ENCODE measurements at places on chromosomes 13 and 19.

- DNase-seq: no peak
These were observed 3.3 kb downstream of the ZIM3 start for GRCh38 chr19:57141699-57142098.

- no peak for DNase-seq
These were observed 2.7 kb upstream of the HPN start for GRCh38 chr19:35038623-35039512.

DNA sequence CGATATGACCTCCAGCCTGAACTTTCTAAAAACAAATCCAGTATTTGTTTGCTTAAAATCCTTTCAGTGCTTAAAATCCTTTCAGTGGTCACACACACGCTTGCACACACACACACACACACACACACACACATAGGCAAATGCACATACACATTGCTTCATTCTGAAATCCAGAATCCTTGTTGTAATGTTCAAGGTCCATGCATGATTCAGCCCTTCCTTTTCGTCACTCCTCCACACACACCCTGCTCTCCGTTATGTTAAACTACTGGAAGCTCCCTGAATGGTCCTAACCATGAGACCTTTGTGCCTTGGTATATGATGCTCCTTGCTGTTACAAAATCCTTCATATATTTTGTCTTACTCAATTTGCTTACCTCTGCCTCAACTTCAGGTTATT lies 44.9 kb downstream of the SERTM1 start:
- no peak for DNase-seq

- no peak for DNase-seq
These were observed 279.3 kb downstream of the RBM26 start for GRCh38 chr13:79126706-79127105.

DNA sequence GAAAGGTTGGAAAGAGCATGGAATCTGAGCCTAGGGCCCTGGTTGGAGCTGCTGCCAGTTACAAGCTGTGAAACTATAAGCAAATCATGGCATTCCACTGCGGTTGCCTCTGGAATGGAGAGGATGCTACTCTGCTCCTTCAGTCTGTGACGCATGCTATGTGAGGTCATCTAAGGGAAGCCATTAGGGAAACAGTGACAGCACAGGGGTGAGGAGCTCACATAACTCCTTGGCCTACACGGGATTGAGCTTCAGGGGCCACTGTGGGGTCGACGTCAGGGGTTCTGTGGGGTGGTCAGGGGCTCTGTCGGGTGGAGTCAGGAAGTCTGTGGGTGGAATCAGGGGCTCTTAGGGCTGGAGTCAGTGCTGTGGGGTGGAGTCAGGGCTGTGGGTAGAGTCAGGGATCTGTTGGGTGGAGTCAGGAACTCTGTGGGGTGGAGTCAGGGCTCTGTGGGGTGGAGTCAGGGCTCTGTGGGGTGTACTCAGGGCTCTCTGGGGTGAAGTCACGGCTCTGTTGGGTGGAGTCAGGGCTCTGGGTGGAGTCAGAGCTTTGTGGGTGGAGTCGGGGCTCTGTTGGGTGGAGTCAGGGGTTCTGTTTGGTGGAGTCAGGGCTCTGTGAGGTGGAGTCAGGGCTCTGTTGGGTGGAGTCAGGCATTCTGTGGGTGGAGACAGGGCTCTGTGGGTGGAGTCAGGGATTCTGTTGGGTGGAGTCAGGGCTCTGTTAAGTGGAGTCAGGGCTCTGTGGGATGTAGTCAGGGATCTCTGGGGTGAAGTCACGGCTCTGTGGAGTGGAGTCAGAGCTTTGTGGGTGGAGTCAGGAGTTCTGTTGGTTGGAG lies 35.8 kb upstream of the MEDAG start:
- DNase-seq: peak; percentile 51

DNA sequence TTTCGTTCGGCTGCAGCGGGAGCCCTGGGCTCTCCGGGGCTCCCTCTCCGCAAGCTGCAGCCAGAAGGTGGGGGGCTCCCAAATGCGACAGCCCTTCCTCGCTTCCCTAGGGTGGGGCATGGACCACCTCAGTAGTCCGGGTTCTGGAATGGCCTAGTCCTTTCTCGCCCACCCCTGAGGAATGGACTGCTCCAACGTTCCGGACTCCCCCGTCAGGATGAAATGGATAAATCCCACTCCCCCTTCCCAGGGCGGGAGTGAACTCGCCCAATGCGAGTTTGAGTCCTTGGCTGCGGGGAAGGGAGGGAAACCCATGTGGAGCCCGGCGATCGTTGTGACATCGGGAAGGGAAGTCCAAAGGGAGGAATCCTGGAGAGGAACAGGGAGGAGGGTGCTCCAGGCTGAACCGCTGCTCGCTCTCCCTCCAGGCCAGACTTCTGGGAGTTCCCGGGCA lies 5.5 kb downstream of the HRC start:
- no peak for DNase-seq

DNA sequence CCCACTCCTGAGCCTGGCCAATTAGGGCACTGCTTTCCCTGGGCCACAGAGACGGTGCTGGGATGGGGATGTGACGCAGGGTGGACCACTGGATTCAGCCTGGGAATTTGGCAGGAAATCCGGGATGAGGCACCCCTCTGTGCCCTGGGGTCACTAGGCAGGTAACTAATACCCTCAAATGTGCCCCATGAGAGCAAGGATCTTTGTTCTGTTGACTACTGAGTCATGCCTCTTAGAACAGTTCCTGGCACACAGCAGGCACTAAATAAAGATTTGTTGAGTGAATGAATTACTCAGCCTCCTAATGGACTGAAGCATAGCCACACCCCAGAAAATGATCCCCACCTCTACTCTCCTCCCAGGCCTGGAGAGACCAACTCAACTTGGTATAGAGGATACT lies 15.9 kb downstream of the OPA3 start:
- no peak for DNase-seq

GRCh38 chr19:8338835-8339234 lies 4.2 kb downstream of the KANK3 start:
- no peak for DNase-seq

DNA sequence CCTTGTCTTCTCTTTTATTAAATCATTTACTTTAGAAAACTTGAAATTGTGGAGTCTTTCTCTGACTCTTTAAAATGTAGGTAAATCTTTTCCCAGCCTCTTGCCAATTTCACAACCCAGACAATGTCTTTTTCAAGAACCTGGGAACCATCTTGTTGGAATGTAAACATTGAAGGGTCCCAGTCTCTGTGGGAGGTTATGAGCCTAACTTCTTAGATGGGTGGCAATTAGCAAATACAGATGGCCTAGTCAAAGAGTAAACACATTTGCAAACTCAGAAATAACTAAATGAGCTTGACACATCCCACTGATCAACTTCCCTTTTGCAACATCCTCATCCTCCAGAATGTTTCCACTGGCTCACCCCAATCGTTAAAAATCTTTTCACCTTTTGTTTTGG lies 721.0 kb downstream of the PCDH9 start:
- DNase-seq: no peak

GRCh38 chr19:57302020-57302465 lies 18.2 kb upstream of the ZNF543 start:
- no peak for DNase-seq

GRCh38 chr13:99119656-99120055 lies 81.0 kb upstream of the UBAC2 start:
- DNase-seq: peak; percentile 50

- DNase-seq: no peak
These were observed 72.7 kb downstream of the SIAH3 start for GRCh38 chr13:45778882-45779281.

- no peak for DNase-seq
These were observed 3.1 kb upstream of the BEST2 start for GRCh38 chr19:12748489-12748888.

- no peak for DNase-seq
These were observed 26.3 kb upstream of the KATNAL1 start for GRCh38 chr13:30333616-30334015.

GRCh38 chr13:50025436-50025835 lies 10.2 kb downstream of the KCNRG start:
- DNase-seq: no peak

DNA sequence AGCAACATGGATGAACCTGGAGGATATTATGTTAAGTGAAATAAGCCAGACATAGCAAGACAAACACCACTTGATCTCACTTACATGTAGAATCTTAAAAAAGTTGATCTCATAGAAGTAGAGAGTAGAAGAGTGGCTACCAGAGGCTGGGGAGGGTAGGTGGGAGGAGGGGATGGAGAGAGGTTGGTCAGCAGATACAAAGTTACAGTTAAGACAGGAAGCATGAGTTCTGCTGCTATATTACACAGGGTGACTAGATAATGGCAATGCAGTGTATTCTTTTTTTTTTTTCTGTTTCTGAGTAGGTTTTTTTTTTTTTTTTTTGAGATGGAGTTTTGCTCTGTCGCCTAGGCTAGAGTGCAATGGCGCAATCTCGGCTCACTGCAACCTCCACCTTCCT lies 15.2 kb upstream of the THSD1 start:
- no peak for DNase-seq

DNA sequence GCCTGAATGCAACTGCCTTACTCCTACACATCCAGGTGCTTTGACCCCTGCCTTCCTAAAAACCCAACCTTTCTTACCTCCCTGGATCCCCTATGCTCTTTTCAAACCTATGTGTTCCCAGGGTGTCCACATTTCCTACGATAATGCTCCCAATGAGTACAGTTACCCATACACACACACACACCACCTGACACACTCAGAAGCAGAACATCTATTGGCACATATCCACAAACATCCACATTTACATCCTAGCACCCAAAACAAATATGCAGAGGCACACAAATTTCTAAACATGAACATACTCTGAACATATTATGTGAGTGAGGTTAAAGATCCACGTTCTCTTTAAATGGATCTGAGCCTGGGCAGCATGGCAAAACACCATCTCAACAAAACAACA lies 22.4 kb upstream of the PLAUR start:
- DNase-seq: no peak

DNA sequence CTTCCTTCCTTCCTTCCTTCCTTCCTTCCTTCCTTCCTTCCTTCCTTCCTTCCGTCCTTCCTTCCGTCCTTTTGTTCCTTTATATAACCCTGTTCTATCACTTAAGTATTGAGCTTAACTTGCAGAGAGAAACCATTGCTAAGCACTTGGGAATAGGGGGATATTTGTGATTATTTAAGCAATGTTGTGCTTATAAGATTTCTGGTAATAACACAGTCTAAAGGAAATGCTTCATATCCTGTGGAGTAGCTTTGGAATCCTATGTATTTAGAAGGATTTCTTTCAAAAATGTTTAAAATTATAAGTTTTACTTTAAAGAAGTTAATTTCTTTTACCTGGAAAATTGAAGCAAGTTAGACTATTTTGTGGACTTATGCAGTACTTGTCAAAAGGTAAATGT lies 209.8 kb downstream of the PCCA start:
- no peak for DNase-seq
